ENCODE measurements at places on chromosomes 16 and 17.

GRCh38 chr17:5800646-5801045 is 216.3 kb upstream of the NLRP1 start:
- DNase-seq = no peak

GRCh38 chr17:79587945-79588344 is 22.9 kb downstream of the RBFOX3 start:
- no peak for DNase-seq

- no peak for DNase-seq
Measured at GRCh38 chr17:48187872-48188608, 80.5 kb downstream of the SNX11 start.

- no peak for DNase-seq
Measured at GRCh38 chr17:35614810-35615209, 27.7 kb downstream of the AP2B1 start.

DNA sequence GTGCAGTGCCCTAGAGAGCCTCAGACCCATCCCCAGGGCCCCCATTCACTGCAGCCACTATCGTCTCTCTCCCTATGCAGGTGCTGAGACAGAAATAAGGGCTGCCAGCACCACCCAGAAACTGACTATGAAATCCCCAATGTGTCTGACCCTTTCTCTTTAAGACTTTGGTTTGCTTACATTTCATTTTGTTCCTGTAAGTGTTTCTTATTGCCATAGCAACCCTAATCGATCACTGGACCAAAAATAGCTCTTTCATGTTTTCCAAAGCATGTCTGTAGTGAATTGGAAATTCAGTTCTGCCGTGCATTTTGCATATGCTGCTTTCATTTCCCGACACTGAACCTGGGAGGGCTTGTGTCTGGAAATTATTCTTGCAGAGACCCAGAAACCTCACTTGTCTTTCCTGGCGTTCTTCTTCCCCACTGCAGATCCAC is 148.7 kb upstream of the NOL11 start:
- DNase-seq = no peak

DNA sequence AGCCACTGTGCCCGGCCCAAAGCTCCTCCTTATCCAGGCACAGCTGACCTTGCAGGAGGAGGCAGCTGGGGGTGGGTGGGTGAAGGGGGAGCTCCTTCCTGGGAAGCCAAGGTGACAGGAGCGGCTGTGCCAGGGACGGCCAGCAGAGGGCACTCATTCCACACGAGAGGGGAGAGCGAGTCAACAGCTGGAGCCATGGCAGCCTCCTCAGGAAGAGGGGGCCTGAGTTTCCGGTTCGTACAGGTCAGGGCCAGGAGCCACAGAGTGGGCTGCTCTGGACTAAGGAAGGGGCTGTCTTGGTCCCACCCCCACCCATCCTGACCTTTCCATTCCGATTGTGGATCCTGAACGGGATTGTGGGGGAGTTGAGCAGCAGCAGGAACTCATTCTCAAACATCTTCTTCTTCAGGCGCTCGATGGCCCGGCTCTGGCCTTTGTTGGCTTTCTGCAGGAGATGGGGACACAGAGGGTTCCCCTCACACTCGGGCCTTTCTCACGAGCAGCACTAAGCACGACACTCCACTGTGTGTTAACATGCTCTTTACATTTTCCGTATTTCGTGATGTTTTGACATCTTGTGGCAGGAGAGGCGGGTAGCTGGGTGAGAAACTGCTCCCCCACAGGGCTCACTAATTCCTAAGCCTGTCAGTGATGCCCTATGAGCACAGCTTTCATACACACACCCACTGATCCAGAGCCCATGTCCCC is 61.6 kb downstream of the TIMM22 start:
- peak; percentile 57 for DNase-seq

DNA sequence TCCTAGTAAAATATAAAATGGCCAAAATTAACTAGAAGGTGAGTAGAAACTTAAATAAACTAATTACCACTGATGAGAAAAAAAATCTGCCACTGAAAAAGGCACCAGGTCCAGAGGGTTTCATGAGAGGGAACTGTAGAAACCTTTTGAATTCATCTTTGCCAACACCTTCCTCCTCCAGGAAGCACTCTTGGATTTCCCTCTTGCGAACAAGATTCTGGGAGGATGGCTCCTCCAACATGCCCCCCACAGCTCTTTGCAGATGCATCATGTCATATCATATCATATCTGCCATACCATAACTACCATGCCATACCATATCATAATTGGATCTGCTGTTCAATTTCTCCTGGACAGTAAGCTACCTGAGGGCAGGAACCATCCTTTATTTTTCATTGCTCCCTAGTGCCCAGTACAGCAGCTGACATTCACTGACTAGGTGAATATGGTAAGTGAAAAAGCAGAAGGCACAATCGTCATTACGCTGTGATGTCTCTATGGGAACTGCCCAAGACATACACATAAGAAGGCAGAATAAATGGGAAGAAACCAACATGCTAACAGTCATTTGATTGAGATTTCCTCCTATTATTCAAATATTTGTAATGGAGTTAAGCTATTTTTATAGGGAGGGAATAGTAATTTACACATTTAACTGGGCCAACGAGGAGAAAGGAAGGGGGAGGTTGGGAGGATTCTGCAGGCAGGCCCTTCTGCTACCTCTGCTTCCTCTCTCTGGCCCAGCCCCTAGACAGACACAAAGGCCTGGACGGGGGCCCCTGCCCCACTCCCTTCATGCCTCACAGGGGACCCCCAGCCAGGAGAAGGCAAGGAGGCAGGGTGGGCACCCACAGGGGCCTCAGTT is 110.1 kb upstream of the SMURF2 start:
- no peak for DNase-seq

GRCh38 chr16:66905633-66906539 is 12.8 kb downstream of the CDH16 start:
- DNase-seq = no peak

DNA sequence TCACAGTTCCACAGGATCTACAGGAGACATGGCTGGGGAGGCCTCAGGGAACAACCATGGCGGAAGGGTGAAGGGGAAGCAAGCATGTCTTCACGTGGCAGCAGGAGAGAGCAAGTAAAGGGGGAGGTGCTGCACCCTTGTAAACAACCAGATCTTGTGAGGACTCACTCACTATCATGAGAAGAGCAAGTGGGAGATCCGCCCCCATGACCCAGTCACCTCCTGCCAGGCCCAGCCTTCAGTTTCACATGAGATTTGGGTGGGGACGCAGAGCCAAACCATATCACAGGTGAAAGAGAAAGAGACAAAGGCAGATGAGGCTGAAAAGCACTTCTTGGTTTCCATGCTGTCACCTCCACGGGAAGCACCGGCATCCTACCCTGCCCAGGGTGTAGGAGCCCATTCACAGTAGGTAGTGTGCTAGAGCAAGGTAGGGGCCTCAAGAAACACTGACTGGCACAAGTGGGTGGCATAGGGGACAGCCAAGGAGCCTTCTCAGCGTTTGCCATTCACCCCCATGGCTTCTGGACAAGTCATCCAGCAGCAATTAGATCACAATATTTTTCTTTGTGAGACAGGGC is 6.6 kb downstream of the NARF start:
- DNase-seq = no peak

- no peak for DNase-seq
Measured at GRCh38 chr17:7644775-7645174, 6.0 kb upstream of the ATP1B2 start.

DNA sequence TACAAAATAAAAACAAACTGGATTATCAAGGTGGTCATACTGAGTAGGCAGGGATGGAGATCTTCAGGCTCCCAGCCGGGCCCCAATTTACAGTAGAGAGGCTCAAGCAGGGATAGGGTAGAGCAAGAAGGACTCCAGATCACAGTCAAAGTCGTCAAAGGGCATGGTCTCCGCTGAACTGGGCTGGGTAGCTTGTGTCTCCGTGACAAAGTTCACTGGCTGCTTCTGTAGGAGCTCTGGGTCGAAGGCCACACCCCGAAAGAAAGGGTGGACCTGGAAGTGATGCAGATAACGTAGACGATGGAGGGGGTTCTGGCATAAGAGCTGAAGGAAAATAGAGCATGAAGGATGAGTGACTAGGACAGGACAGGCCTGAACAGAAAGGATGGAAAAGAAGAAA is 3.6 kb downstream of the RSKR start:
- DNase-seq = no peak

GRCh38 chr17:44552361-44552760 is 4.9 kb upstream of the FZD2 start:
- DNase-seq = no peak

DNA sequence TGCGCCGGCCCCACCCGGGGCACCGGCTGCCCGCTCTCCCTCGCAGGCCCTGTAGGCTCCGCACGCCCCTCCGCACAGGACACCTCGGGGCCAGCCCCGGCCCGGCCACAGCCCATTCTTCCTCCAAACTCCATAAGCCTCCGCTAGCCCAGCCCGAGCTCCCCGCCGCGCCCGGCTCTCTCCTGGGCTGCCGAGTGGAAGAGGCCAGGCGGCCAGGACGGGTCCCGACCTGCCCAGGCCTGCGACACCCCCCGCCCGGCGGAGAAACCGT is 397 bp downstream of the NCOR1 start:
- DNase-seq = peak; percentile 55

GRCh38 chr17:56739376-56739775 is 94.3 kb downstream of the C17orf67 start:
- DNase-seq = no peak

DNA sequence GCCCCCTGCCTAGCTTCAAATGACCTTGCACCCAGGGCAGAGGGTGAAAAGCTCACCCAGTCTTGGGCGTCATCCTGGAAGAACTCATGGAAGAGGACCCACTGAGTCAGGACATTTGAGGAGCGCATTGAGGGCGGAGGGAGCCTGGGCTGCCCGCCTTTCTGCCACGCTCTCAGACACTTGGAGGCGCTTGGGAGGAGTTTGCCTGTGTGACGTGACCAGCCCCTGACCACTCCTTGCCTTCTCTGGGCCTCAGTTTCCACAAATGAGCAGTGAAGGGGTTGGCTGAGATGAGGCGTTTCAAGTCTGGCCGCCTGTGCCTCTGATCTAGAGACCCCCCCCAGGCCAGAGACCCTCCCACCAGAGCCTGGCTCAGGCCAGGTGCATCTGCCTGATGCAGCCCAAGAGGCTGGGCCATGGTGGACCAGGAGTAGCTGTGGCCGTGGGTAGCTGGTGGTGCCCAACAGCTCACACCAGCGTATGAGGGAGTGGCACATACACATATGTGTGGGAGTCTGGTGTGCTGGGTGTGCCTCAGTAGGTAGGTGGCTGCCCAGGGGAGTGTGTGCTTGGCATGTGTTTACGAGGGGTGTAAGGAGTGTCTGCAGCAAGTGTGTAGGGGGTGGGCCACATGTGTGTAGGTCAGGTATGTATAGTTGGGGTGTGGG is 80.2 kb upstream of the TOB1 start:
- no peak for DNase-seq

GRCh38 chr16:739560-740458 is 988 bp downstream of the CIAO3 start:
- no peak for DNase-seq

DNA sequence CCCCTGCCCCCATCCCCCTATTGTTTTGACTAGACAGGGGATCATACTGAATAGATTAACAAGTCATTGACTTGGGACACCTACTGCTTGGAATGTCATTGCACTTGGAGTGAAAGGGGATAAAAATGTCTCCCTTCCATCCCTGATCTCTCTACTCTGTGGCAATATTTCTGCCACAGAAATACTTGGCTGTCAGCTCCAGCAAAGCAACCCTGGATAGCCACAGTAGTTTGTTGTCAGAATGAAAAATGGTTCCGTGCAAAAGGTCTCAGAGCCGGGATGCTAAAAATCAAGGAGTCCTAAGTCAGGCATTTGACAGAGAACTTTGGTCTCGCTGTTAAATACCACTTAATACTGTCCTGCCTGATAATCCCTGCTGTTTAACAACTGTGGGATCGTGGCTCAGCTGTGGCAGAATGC is 722.0 kb upstream of the SOX9 start:
- no peak for DNase-seq

DNA sequence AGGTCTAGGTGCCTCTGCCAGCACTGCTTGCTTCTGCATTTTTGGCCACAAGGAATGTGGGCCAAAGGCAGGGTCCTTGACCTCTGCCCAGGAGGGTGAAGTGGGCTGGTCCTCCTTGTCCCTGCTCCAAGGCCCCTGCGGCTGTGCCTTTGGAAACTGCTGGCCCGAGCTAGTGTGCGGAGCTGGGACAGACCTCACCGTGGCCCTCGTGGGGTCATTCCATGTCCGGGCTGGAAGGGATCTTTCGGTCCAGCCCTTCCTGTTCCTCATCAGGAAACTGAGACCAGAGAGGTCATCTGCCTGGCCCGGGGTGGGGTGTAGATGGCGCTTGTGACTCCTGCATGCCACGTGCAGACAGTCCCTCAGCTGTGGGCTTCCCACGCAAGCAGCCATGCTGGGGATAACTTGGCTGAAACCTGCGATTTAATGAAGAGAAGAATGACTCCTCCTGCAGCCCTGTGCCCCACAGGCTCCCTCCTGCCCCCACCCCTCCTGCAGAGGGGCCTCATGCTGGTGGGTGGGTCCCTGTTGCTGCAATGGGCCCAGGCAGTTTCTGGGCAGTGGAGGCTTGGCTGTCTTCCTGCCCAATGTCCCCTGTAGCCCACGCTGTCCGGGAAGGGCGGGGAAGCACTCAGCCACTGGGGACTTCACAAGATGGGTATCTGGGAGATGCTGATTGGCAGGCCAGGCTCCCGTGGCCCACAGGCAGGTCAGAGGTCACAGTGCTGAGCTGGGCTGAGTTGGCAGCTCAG is 245.2 kb downstream of the SEC14L1 start:
- no peak for DNase-seq

DNA sequence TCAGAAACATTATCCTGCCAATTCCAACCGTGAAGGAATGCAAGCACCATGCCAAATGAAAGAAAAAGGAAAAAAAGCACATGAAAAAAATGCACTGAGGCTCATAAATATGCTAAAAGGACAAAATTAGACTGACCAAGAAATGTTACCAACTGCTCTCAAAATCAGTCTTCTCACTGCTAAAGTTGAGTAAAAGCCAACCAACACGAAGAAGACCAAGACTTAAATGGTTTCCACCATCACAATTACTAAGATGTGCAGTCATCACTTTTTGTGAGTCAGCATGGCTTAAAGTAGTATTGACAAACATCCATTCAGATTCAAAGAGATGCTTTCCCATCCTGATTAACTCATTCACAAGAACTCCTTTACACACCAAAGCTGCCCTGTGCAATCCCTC is 16.4 kb downstream of the CDYL2 start:
- DNase-seq = no peak

Data from dorsolateral prefrontal cortex (tissue), 122 donors.